ENCODE measurements at places on chromosomes 5 and 9.

GRCh38 chr5:80093796-80094195 lies 58.6 kb downstream of the THBS4 start:
- no peak for DNase-seq

GRCh38 chr5:176740702-176741496 lies 69.5 kb upstream of the UNC5A start:
- DNase-seq = no peak

- DNase-seq = peak; percentile 56
These were observed 57.5 kb downstream of the RICTOR start for GRCh38 chr5:39016587-39017275.

DNA sequence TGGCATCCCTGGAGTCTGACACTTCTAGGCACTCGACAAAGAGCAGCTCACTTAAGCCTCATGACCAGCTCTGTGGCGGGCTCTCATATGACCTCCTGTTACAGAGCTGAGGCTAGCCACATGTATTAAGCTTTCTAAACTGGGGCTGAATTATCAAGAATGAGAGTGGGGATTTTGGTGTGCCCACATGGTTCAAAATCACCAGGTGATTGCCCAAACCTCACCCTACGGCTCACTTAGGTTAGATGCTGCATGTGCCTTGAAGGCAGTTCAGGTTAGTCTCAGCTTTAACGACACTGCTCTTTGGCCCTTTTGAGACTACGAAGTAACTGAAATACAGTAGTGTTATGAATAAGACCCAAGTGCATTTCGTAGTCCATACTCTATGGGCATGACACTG lies 39.4 kb upstream of the SMIM32 start:
- DNase-seq = no peak

- DNase-seq = peak; percentile 7
These were observed 369.6 kb upstream of the SEMA6A start for GRCh38 chr5:116944183-116944582.

DNA sequence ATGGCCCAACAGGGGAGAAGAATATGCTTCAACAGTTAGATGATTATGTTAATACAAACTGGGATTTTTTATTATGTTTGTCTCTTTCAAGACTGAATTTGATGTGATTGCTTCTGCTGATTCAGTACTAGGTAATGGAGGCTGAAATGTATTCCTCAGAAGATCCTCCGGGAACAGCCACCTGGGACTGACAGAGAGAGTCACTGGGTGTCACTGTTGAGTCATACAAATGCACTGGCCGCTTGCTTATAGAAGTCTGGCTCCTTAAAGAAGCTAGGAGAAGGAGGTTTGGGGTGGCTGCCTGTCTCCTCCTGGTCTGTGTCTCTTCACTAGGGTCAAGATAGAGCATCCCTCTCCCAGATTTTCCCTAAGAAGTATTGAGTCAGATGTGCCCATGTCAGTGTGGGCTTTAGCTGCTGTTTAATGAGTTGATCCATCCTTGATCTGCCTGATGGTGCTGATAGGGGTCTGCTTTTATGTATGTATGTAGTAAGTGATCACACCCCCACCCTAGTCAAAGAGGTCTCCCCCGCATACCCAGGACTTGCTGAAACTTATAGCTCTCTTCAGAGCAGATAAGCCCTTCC lies 773.4 kb downstream of the BRINP1 start:
- peak; percentile 46 for DNase-seq

DNA sequence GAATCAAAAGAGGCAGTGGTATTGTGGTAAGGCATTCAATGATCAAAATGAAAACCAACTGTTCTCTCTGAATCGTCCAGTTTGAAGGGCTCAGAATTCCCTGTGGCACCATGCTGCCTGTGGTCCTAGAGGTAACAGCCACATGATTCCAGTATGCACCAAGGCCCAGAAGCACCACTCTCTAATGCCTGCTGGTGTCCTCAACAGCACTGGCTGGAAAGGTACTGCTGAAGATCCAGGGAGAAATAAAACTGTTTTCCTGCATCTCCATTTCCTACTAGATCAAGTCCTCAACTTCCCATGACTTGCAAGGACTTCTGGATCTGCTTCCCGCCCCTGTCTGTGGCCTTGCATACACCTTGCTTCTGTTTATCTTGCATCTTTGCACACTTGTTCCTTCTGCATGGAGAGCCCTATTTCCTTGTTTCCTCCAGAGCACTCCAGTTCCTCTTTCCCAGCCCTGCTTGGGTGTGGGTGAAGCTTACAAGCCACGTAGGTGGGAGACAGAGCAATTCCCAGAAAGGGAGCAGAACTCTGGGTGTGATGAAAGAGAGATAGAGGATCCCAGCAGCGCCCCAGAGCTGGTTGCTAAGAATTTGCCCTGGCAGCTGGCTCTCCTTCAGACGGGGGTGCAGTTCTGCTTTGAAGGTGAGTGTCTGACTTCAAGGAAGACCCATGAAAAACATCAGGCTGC lies 41.0 kb upstream of the EQTN start:
- no peak for DNase-seq

- DNase-seq = no peak
These were observed 2.5 kb upstream of the ADRB2 start for GRCh38 chr5:148823871-148824270.

- DNase-seq = peak; percentile 81
These were observed 291.5 kb upstream of the TRPC7 start for GRCh38 chr5:136656811-136657210.

GRCh38 chr9:113598883-113599282 lies 135.4 kb downstream of the RGS3 start:
- no peak for DNase-seq

GRCh38 chr5:97618721-97619120 lies 435.7 kb upstream of the RIOK2 start:
- DNase-seq = peak; percentile 81

DNA sequence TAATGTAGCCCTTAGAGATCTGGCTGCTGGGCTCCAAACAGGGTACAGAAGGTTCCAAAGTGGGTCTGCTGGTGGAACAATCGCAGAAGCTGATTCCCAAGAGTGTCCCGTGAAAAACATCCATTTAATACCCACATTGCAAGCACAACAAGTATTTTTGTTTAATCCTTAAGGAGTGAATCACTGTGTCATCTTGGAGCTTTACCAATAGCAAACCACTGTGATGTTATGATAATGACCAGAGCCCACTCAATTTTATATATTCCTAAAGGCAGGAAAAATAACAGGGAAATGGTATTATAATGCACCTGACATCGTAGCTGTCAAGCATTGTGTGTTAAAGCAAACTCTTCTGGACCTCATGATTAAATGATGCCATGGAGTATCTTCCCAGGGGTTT lies 291.9 kb downstream of the FBXL7 start:
- DNase-seq = peak; percentile 63

DNA sequence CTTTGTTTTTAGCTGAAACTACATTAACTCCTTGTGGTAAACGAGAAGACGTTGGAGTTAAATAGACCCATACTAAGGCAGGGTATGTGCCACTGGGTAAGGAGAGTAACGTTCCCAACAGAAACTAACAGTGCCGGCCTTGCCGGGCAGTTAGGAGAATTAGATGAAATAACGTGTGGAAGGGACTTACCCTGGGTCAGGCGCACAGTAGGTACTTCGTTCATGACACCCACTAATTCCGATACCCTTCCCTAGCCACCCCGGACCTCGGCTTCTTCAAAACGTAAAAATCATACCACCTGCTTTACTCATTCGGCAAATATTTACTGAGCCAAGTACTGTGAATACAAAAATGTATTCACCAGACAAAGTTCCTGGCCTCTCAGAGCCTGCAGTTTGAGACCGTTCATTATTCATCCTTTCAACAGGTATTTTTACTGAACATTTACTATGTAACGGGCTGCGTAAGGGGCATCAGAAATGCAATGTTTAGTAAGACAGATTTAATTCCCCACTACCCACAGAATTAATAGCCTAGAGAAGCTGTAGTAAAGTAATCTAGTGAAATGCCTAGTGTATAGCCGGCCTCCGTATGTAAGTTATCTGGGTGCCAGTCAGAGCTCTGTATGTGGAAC lies 3.2 kb upstream of the SMIM23 start:
- DNase-seq = no peak

GRCh38 chr5:95044096-95044495 lies 240.8 kb downstream of the MCTP1 start:
- no peak for DNase-seq

DNA sequence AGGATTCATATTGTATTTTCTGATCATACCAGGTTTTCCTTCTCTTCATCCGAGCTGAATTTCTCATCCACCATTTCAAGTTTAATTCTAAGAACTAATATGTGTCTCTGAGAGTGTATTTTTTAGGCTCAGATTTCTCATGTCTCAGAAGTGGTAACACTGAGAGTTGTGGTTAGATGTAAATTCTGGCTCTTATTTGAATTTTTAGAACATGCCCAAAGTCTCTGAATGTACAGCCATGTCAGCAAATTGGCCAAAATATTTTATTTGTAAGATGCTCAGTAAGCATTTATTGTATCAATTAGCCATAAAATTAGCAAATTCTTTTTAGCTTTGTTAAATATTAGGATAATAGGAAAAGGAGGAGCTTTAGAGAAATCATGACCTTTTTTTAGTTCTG lies 16.6 kb downstream of the SV2C start:
- no peak for DNase-seq

- peak; percentile 40 for DNase-seq
These were observed 181.3 kb downstream of the SNCAIP start for GRCh38 chr5:122493091-122494021.

- DNase-seq = peak; percentile 34
These were observed 47.5 kb upstream of the ORM1 start for GRCh38 chr9:114275246-114276004.

DNA sequence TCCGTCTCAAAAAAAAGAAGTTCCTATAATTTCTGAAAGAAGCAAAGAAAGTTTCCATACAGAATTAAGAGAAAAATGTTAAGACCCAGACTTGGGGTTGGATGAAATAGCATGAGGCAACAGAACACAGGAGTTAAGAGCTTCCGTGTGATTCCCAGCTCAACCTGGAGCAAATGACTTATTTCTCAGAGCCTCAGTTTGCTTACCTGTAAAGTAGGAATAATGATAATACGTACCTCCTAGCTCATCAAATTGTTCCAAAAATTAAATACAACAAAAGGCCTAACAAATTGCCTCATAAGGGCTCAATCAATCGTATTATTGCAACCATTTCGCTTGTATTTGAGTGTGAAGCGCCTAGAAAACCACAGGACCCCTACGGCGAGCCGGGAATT lies 600 bp upstream of the GPR107 start:
- DNase-seq = no peak

- DNase-seq = no peak
These were observed 28.1 kb upstream of the C9orf72 start for GRCh38 chr9:27601396-27601795.

GRCh38 chr5:150202501-150202900 lies 12.6 kb downstream of the SLC6A7 start:
- DNase-seq = no peak

DNA sequence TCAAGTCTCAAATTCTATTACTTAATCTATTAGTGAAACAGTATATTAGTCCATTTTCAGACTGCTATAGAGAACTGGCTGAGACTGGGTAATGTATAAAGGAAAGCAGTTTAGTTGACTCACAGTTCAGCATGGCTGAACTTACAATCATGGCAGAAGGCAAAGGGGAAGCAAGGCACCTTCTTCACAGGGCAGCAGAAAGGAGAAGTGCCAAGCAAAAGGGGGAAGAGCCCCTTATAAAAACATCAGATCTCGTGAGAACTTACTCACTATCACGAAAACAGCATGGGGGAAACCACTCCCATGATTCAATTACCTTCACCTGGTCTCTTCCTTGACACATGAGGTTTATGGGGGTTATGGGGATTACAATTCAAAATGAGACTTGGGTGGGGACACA lies 67.9 kb upstream of the CHSY3 start:
- DNase-seq = no peak

DNA sequence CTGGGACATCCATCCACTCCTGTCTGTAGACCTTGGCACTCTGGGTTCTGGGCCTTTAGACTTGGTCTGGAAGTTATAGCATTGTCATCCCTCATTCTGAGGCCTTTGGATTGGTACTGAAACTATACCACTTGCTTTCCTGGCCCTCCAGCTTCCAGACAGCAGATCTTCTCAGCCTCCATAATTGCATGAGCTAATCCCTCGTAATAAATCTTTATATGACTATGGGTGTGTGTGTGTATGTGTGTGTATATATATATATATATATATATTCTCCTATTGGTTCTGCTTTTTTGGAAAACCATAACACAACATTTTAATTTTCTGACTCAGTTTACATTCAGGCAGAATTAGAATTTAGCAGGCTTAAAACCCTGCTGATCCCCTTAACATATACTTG lies 180.5 kb downstream of the ENC1 start:
- DNase-seq = no peak

GRCh38 chr9:122007837-122008236 lies 85.3 kb downstream of the TTLL11 start:
- DNase-seq = no peak

DNA sequence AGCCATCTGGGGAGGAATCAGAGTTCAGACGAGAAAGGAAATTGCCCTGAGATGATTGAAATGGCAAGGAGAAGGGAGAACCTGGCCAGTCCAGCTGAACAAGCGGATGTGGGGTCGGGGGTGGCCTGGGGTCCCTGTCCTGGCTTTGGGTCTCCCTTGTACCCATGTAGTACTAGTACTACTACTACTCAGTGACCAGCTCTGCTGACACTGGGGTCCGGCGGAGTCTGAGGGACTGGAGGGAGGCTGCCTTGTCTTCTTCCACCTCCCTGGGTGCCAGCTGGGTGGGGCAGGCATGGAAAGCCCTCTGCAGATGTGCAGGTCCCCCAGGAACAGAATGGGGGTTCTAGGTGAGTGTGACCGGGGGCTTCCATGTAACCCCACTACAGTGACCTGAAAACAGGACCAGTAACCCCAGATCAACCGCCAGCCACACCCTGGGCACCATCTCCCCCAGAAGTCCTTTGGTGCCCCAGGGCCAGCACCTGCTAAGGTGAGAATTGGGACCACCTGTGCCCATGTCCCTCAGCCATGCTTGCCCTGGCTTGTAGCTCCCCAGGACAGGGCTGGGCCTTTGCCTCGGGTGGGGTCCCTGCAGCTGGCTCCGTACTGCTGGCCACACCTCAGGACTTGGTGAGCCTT lies 89.1 kb upstream of the COL5A1 start:
- DNase-seq = no peak
